Activated T-helper 2 cell treated with anti-CD3 and anti-CD28 coated beads, Interferon-gamma antibody, Interleukin-2, Interleukin-4, amounts not matched to agents 10 μg/mL and 5 μg/mL and 100 μg/mL, durations not matched to agents 14 hours and 24 hours and 36 hours (primary cell): ENCODE measurements at places on chromosomes 5 and 9. TPM values are rescaled to one million over a fixed set of nuclear protein-coding genes. Genes with fewer than 3 reads are reported as not detected.

DNA sequence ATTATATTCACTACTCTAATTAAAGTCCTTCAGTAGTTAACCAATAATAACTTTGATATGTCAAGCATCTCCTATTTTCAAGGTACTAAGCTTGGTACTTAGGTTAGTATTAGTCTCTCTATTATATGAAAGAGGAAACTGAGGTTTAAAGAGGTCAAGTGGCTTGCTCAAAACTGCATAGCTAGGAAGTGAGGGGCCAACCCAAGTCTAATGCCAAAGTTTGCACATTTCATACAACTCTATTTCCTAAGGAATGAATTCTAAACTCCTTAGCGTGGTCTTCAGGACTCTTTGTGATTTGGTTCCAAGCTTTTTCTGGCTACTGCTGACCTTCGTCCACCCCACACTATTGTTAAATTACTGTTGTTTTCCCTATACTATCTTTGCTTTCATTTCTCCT, 9.9 kb upstream of the SHOC1 start:
- H3K4me1 ChIP-seq, result peaks cover 27% of the 10 kb centered on the region
- no peak overlapping the region for H3K27ac ChIP-seq

GRCh38 chr5:127813633-127814587, 110.7 kb downstream of the CCDC192 start:
- no peaks in the 10 kb centered on the region for H3K36me3 ChIP-seq
- H3K27ac ChIP-seq, result no peak overlapping the region
- H3K4me1 ChIP-seq, result no peaks in the 10 kb centered on the region
- DNase-seq, result no peak
- no peak overlapping the region for H3K4me3 ChIP-seq

DNA sequence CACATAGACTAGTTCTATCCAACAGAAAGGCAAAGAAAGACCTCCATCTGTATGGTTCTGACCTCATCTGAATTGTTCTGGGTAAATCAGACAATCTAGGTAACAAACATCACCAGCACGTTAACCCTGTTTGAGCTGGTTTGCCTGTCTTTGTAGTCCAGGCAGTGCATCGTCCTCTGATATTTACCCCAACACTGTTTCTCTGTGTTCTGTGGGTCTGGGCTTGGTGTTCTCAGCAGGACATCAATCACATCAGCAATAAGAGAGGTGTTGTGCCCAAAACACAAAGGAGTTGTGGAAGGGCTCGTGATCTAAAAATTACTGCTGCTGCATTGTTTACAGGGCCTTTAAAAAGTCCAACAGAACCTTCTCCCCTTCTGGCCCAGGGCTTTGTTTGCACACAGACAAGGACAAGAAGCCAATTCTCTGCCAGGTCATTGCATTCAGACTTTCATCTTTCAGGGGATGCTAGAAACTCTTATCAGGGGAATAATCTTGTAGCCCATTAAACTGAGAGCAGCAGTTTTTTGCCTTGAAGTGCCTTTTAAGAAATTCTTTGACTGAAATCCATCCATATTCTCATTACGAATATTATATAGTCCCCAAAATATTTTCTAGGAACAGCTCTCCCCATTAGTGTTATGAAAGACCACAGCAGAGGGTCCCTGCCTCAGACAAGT, 30.5 kb upstream of the MAP1B start:
- no peaks in the 10 kb centered on the region for H3K36me3 ChIP-seq
- no peaks in the 10 kb centered on the region for H3K4me1 ChIP-seq
- peaks cover 14% of the 10 kb centered on the region for H3K27me3 ChIP-seq
- DNase-seq, result no peak
- no peak overlapping the region for H3K4me3 ChIP-seq

GPRIN1 gene
- 3.0 and 3.6 TPM in 2 replicates for total RNA-seq

DNA sequence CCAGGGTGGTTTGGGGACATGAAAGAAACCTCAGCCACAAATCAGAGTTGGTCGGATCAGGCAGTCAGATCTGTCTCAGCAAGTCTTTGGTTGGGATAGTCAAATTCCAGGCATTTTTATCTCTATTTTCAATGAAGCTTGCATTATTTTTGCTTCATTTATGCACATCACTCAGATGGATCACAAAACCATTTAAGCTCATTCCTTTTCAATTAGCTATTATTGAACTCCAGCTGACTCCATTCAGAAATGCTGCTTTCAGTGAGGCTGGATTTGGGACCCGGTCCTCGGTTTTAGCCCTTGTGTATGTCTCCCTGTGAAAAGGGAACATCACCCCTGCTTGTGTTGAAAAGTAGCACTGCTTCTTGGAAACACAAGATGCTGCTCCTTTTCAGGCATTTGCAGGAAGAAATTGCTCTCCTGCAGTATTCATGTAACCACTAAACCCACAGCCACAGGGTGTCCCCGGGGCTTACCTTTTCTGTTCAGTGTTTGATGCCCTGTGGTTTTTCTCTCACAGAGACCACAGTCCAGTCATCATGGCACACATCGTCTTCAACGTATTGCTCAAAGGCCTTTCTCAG, 232.9 kb downstream of the NFIB start:
- no peaks in the 10 kb centered on the region for H3K27me3 ChIP-seq
- H3K36me3 ChIP-seq, result no peaks in the 10 kb centered on the region
- no peak overlapping the region for H3K4me3 ChIP-seq
- H3K27ac ChIP-seq, result no peak overlapping the region

DNA sequence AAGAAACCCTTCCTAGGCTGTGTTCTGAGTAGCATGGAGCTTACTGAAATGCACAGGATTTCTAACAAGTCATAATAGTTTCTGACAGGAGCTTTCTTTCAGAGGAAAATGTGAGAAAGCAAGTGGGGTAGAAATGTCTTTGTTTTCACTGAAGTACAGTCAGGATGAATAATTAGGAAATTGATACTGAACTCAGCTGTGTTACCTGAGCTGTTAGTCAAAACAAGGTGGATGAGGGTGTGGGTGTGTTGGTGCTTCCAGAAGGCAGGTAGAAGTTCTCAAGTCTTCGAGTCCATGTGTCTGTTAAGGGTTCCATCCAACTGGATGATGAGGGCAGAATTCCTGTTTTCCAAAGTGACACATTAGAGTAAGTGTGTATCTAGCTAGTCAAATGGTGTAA, 122.4 kb downstream of the BASP1 start:
- no peaks in the 10 kb centered on the region for H3K36me3 ChIP-seq
- H3K27ac ChIP-seq, result no peak overlapping the region
- H3K27me3 ChIP-seq, result no peaks in the 10 kb centered on the region
- H3K4me1 ChIP-seq, result no peaks in the 10 kb centered on the region

STOM gene
- 18.9 and 21.0 TPM in 2 replicates for total RNA-seq

GRCh38 chr9:126861707-126862103, 1.3 kb downstream of the ZBTB34 start:
- DNase-seq, result no peak
- peaks cover 21% of the 10 kb centered on the region for H3K36me3 ChIP-seq
- H3K4me3 ChIP-seq, result peak overlapping the region; percentile 84

DNA sequence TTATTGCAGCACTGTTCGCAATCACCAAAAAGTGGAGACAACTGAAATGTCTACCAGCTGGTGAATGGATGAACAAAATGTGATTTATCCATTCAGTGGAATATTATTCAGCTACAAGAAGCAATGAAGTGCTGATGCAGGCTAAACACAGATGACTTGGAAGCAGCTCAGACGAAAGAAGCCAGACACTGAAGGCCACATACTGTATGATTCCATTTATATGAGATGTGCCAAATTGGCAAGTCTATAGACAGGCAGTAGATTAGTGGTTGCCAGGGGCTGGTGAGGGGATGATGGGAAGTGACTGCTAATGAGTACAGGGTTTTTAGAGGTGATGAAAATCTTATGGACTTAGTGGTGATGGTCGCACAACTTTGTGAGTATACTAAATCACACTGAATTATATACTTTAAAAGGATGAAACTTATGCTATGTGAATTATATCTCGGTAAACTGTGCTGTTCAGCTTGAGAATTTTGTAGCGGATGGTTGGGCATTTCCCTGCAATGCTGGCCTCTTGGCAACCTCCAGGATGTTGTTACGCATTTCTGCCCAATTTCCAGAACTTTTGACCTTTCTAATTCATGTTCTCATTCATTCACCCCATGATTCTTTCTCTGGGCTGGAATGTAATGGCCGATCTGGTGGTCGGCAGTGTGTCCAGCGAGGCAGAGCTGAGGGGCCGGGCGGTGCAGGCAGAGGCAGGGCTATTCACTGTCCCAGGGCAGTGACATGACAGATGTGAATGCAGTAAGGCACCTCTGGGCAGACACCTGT, 22.0 kb upstream of the WNK2 start:
- no peak for DNase-seq
- H3K27ac ChIP-seq, result no peak overlapping the region
- peaks cover 6% of the 10 kb centered on the region for H3K4me1 ChIP-seq
- no peak overlapping the region for H3K4me3 ChIP-seq
- no peaks in the 10 kb centered on the region for H3K36me3 ChIP-seq
- H3K27me3 ChIP-seq, result no peaks in the 10 kb centered on the region

DNA sequence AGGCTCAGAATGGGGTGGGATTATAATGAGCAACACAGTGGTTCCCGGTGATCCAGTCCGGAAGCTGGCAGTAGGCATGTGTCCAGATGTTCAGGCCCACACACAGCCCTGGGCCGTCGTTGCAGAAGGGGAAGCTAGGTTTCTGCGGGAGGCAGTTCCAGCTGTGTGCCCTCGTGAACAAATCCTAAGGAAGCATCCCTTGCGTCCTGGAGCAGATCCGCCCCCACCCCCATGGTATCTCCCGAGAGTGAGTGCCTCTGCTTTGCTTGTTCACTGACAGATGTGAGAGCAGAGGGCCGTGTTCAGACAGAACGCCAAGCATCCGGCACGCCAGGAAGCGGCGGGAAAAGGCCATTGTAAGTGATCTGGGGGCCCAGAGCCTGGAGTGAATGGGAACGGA, 104.8 kb downstream of the PDE6A start:
- DNase-seq, result no peak
- H3K4me3 ChIP-seq, result no peak overlapping the region
- H3K4me1 ChIP-seq, result peaks cover 3% of the 10 kb centered on the region

DNA sequence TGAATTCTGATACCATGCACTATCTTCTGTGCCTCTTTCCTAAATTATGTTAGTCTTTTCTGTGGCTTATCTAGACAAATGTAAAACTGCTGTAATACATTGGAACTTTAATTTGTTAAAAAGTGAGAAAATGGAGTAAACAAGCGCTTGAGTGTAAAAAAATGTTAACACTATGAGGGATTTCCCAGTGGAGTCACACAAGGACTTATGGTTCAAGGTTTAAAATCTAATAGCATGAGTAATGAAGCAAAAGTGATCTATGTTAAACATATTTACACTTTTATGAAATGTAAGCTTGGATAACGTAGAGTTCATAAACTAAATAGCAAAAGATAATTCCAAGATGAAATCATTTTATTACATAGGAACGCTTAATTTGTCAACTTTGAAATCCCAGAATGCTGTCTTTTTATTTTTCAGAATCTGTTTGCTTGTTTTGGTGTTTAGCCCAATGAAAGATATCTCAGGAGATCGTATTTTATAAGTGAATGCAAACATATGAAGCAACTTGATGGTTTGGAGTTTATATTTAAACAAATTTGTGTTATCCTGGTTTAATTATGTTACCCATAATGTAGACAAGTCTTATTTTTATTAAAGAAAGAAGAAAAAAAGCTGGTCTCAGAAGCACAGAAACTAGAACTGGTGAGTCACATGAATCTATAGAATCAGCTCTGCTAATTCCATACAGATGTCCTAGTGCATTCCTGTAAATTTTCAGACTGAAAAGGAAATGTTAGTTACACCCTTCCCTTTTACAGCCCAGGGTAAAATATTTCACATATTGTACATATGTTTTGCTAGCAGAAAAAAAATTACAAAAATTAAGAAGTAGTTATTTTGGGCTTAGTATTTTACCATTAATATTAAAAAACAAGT, 34.2 kb upstream of the FBN2 start:
- no peaks in the 10 kb centered on the region for H3K27me3 ChIP-seq
- H3K27ac ChIP-seq, result no peak overlapping the region
- H3K36me3 ChIP-seq, result no peaks in the 10 kb centered on the region
- H3K4me3 ChIP-seq, result no peak overlapping the region
- H3K4me1 ChIP-seq, result no peaks in the 10 kb centered on the region

LHFPL2 gene
- 0.09 and 0.16 TPM in 2 replicates for total RNA-seq

GRCh38 chr9:5278486-5278885, 26.0 kb downstream of the RLN2 start:
- no peak overlapping the region for H3K4me3 ChIP-seq
- H3K27me3 ChIP-seq, result peaks cover 7% of the 10 kb centered on the region
- DNase-seq, result no peak

GRCh38 chr5:61362796-61363368, 30.8 kb downstream of the ZSWIM6 start:
- H3K4me3 ChIP-seq, result no peak overlapping the region
- H3K27ac ChIP-seq, result no peak overlapping the region
- peaks cover 13% of the 10 kb centered on the region for H3K4me1 ChIP-seq
- no peak for DNase-seq
- H3K36me3 ChIP-seq, result peaks cover 5% of the 10 kb centered on the region

- no peak overlapping the region for H3K27ac ChIP-seq
- H3K27me3 ChIP-seq, result no peaks in the 10 kb centered on the region
- no peaks in the 10 kb centered on the region for H3K4me1 ChIP-seq
Measured at GRCh38 chr5:120345947-120346346, 118.2 kb upstream of the PRR16 start.

DNA sequence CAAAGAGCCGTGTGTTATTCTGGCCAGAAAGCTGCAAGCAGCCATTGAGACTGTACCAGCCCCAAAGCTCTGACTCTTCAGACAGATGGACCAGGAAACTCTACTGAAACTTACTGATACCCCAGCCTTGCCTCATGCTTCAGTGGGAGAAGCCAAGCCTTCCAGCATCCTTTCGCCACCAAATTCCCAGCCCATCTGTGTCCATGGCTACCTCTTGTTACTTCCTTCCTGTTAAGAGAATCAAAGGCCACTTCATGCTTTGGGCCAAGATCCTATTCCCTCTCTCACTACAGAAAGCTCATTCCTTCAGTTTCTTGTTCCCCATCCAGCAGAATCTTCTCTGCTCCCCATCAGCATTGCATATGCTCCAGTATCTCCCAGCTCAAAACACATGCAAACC, 46.9 kb upstream of the FREM1 start:
- H3K27ac ChIP-seq, result no peak overlapping the region
- DNase-seq, result no peak
- no peaks in the 10 kb centered on the region for H3K27me3 ChIP-seq
- H3K4me3 ChIP-seq, result no peak overlapping the region
- peaks cover 21% of the 10 kb centered on the region for H3K4me1 ChIP-seq

DNA sequence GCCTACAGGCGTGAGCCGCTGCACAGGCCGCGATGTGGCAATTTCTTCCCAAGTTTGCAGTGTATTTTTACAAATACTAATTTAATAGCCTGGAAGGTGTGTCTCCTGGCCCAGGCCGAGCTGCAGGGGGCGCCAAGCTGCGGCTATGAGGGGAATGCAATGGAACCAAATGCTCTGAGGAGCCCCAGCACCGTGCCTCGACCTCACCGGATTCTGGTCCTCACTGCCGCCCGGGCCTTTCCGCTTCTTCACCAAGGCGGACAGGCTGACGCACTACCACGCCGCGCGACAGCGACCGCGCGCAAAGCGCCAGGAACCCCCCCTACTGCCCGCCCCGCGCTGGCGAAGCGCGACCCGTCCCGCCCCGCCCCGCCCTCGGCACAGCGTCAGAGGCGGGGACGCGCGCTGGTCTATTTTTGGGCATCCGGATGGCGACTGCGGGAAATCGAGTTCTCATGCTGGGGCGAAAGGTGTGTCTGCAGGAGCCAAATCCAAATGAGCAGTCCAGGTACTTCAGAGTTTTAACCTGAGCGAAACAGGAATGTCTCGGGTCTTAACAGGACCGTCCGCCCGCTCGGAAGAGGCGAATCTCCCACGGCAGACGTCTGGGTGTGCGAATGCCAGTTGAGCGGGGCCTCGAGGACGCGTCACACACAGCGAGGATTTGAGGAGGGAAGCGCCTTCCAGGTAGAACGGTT, 31.7 kb upstream of the PRXL2C start:
- peaks cover 3% of the 10 kb centered on the region for H3K4me1 ChIP-seq
- H3K27ac ChIP-seq, result peak overlapping the region; percentile 14
- H3K27me3 ChIP-seq, result no peaks in the 10 kb centered on the region
